Activated naive CD4-positive, alpha-beta T cell (primary cell): ENCODE measurements at places on chromosomes 11 and 22.

DNA sequence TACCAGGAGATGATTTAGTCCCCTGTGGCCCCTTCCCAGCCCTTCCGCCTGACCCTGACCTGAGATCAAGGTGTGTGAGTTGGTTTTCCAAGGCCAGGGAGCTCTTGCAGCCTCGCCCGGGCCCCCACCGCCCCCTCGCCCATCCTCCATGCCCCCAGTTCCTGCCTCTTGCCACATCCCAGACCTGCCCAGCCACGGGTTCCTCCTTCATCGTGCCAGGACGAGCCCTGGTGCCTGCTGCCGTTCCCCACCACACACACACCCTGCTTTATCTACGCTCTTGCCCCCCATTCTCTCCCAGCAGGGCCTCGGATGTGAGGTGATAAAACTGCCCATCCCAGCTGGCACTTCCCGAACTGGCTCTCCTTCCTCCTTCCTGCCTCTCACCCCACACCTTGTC, 1.4 kb upstream of the LIF start:
- DNase-seq = no peak

GRCh38 chr11:117818041-117818873, 6.3 kb downstream of the FXYD2 start:
- DNase-seq = no peak

DNA sequence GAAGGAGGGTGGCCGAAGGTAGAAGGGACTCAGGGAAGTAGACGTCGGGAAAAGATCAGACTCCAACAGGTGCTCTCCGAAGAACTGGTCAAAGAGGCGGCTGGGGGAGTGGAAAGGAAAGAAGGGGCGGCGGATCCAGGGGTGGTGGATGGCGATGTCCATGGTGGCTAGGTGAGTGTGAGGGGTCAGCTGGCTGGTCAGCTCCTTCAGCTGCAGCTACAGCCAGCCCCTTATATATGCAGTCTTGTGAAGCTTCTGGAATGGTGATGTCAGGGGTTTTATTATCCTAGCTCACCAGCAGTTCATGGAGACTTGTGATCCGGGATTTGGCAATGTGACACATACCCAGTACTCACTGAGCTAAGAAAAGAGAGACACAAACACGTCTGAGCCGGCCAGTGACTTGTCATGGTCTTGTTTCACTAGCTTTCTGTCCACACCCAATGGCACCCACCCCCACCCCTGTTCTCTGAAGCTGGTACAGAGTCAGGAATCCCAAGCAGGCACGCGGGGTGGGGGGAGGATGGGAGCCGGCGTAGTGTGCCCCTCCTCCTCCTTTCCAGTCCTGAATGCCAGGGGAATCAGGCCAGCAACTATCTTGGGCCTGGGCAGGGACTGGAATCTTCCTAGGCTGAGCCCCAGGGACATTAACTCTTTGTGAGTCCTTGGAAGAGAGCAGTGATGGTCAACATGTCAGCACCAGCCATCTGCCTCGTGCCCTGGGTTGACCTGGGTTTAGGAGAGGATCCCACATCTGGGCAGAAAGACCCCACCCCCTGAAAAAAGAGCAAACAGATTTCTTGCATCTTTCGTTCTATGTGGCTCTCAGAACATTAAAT, at the start of gene CRYAB:
Gene CRYAB, minus strand, starts transcription at position 208 of the 839 bp plus-strand sequence. Its CDS starts 46 bp downstream, at position 162.
- DNase-seq = no peak

GRCh38 chr11:132772703-132773545, 759.4 kb downstream of the OPCML start:
- no peak for DNase-seq

- no peak for DNase-seq
Observed at GRCh38 chr11:82771781-82772180, 38.1 kb upstream of the FAM181B start.

DNA sequence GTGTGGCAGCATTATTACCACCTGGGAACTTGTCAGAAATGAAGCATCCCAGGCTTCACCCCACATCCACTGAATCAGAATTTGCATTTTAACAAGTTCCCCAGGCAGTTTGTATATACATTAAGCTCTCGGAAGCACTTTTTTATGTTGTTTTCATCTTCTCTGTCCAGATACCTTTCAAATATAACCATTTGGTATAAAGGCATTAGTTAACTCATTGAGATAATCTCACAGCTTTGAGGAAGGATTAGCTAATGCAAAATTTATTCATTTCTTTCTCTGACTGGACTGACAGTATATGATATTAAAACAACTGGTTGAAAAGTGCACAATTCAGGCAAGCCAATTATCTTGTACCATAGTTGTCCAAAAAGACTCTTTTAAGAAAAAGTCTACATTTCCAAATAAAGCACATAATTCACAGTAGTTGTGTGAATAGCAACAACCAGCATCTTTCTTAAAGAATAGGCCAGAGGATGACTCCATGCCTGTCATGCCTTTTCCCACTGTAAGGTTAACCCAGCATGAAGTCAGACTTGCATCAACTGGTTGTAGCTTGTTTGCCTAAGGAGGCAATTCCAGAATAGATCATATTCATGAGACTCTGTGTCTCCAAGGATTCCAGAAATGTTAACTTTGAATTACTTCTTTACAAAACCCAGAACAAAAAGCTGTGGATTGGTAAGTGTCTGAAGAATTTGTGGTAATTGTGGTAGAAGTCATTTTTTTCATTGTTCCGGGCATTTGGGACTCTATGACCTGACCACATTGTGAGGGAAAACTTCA, 254.3 kb upstream of the SESN3 start:
- DNase-seq = no peak

GRCh38 chr22:21881841-21882753, 14.7 kb upstream of the MAPK1 start:
- no peak for DNase-seq
